Stimulated activated CD4-positive, alpha-beta T cell treated with anti-CD3 and anti-CD28 coated beads, Interleukin-15, amount 100 ng/mL, for 1 hour (primary cell): ENCODE measurements at places on chromosomes 3 and 15.

DNA sequence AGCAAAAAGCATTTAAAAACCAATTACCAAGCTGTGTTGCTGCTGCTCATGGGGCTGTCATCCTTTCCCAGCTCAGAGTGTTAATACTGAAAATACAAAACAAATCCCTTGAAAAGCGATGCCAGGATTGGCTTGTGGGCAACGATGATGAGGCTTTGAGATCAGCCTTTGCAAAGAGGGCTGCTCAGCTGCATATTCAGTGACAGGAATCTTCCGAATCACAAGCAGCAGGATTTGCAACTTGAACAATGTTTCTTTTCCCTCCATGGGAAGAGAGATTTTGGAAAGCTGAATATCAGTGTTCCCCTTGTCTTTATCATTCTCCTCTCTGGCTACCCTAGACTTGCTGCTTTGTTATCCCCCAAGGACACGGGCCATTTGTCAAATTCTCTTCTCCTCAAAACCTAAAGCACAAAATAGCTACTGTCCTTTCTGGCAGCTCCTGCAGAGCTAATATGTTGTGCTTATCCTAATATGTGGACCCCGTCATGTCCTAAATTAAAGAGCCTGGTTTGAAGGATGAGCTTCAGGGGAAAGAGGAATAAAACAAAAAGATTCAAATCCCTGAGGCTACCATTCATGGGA is 375.8 kb downstream of the GAP43 start:
- DNase-seq, result no peak

DNA sequence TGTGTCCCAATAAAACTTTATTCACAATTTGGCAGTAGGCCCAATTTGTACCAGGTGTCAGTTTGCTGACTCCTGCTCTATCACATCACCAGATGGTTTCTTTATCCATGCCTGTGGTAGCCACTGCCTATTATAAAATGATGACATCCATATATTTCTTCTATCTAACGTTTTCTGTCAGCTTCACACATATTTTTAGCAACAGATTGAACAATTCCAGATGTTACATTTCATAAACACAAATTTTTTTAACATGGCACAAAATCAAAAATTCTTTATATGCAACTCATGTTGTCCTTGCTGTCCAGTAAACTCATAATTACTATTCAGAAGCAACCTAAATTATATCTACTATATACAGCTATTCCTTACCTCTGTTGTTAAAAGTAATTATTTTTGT is 1371.6 kb downstream of the NSUN3 start:
- DNase-seq, result no peak

GRCh38 chr3:105162448-105162847 is 204.3 kb upstream of the ALCAM start:
- DNase-seq, result no peak

DNA sequence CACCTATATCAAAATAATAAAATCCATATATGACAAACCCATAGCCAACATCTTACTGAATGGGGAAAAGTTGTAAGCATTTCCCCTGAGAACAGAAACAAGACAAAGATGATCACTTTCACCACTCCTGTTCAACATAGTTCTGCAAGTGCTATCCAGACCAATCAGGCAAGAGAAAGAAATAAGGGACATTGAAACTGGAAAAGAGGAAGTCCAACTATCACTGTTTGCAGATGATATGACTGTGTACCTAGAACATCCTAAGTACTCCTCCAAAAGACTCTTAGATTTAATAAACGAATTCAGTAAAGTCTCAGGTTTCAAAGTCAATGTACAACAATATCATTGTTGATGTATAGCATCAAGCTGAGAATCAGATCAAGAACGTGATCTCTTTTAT is 35.6 kb upstream of the FGF7 start:
- DNase-seq, result no peak

GRCh38 chr15:60961541-60962485 is 267.3 kb downstream of the RORA start:
- no peak for DNase-seq

- DNase-seq, result no peak
Observed at GRCh38 chr15:100114100-100114499, 227.7 kb downstream of the ADAMTS17 start.

- DNase-seq, result no peak
Observed at GRCh38 chr3:16058521-16058920, 116.0 kb upstream of the GALNT15 start.

GRCh38 chr15:62972814-62973213 is 69.7 kb upstream of the TPM1 start:
- DNase-seq, result no peak

DNA sequence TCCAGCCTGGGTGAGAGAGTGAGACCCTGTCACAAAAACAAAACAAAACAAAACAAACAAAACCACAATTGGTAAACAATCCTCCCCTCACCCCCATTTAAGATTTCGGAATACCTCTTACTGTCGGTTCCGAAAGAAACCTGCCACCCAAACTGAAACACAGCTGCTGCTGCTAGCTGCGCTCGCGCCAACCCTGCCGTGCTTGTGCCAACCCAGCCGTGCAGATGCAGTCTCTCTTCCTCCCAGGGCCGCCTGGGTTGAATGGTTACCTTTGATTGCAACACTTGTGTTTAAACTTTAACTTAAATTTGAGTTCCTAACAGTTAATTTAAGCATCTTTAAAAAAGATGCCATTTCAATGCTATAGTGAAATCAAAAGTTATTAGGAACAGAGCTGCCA is 28.5 kb upstream of the SPTBN5 start:
- no peak for DNase-seq

- no peak for DNase-seq
Observed at GRCh38 chr3:55804170-55805095, 317.3 kb upstream of the WNT5A start.
